DMS79 (cell line): ENCODE measurements at places on chromosomes 4 and X.

GRCh38 chrX:23497919-23498318 is 163.3 kb downstream of the PTCHD1 start:
- no peak for DNase-seq

- DNase-seq = no peak
Measured at GRCh38 chrX:45860450-45860849, 659.8 kb upstream of the DIPK2B start.

DNA sequence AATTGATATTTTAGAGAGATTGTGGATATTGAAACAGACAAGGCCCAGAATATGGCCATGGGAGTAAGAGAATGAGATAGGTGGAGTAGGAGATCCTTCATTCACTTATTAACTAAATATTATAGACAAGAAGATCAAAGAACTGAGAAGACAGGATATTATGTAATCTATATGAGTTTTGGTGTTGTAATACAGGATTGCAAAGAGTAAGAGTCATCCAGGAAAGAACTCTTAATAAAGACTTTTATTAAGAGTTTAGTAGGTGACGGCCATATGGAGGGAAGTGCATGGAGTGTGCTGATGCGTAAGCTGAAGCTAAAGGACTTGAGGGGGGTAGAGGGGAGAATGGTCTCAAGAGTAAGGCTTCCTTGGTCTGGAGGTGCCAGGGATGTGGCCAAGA is 153.7 kb downstream of the VEGFC start:
- DNase-seq = no peak

DNA sequence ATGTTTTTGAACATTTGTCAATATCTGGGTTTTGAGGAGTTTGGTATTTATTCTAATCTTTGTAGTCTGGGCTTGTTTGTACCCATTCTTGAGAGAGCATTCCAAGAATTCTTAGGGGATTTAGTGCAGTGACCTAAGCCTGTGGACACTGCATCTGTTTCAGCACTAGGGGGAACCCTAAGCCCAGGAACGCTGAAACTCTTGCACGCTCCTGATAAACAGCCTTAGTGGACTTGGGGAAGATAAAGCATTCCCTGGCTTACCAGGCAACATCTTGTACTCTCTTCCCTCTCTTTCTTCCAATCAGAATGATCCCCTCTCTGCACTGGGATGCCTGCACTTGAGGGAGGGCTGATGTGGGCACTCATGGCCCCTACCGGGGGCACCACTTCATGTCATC is 654.9 kb upstream of the HTR2C start:
- DNase-seq = no peak

DNA sequence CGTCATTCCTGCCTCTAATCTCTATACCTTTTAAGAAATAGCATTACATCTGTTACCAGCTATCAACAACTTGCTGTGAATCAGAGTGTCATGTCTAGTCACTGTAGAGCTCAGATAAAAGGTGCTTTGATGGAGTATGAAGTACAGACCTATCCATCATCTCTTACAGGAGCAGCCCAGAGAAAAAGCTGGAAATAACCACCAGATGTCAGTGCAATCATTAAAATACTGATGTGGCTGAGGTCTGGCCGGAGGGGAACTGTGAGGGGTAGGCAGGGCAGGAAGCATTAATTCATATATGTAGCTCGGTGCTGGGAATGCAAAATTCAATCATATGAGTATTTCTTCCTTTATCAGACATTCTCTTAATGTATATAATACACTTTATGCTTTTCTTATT is 100.6 kb downstream of the AKAP4 start:
- no peak for DNase-seq
